ENCODE measurements at places on chromosomes 5 and 9.

GRCh38 chr9:125074976-125075375, 68.4 kb downstream of the SCAI start:
- DNase-seq = no peak

- no peak for DNase-seq
These were observed 3.8 kb downstream of the FAM219A start for GRCh38 chr9:34454571-34455065.

DNA sequence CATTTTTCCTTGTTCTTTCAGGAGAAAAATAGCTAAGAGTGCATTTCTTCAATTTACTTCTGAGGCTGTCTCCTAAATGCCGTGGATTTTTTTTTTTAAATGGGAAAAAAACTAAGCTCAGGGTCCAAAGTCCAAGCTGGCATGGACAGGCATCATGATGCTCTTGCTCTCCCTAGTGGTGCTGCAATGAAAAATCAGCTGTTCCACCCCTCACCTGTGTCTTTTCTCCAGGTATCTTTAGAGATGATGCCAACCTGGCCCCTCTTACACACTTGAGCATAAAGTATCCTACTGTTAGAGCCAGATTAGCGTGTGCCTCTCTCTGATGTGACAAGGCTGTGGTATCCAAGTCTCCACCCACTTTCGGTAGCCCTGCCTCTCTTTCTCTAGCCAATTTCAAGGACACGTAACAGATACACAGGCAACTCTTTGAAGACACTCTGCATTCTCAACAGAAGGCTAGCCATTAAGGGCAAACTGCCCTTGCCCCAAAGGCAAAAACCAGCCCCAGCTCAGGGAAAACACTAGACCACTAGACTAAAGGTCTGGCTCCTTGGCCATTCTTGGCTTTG, 208.8 kb downstream of the SAXO1 start:
- no peak for DNase-seq

- no peak for DNase-seq
These were observed 307.9 kb downstream of the KCTD16 start for GRCh38 chr5:144478565-144478964.

DNA sequence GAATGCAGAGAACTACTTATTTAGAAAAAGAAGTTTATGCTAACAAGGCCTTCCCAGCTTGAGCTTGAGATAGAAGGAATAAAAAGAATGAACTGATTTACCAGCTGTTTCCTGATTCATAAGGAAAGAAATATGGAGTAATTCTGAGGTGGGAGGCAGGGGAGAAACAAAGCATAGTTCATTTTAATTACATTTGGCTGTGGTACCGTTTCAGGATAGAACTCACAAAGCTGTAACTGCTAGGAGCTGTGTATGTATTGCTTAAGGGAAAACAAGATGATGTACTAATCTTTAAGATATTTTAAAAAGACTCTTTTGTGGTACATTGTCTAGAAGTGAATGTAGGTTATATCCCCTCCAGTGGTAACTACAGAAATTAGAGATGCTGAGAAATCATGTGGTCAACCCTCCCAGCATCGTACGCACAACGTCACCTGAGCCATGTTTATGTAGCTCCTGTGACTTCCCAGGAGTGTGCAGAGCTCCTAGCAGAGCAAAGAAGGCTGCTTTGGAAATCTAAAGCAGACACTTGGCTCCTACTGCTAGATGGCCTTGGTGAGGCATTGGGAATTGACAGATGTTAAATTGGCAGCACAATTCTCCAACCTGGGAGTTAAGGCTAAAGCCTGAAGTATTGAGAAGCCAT, 208.3 kb upstream of the VLDLR start:
- no peak for DNase-seq

GRCh38 chr9:17398350-17398749, 180.5 kb upstream of the SH3GL2 start:
- no peak for DNase-seq

- no peak for DNase-seq
These were observed 29.1 kb upstream of the HSPA9 start for GRCh38 chr5:138604176-138604785.

DNA sequence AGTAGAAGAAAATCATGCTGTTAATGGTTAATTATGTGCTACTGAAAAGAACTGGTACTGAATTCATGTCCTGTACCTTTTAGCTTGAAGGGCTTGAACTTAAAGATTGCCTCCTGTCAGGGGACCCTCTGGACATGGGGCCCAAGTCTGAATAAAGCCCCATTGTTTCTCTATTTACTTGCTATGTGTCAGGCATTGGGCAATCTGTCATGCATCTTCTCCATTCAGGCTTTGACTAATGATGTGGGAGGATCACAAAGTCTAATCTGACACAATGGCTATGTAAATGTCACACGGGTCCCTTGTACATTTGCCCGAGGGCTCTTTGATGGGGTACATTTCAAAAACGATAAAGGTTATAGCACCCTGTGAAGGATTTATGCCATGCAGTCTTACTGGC, 64.0 kb upstream of the TUSC1 start:
- DNase-seq = no peak

GRCh38 chr5:37787742-37788141, 52.1 kb downstream of the GDNF start:
- no peak for DNase-seq

- DNase-seq = no peak
These were observed 87.9 kb downstream of the CEMIP2 start for GRCh38 chr9:71680189-71680980.

DNA sequence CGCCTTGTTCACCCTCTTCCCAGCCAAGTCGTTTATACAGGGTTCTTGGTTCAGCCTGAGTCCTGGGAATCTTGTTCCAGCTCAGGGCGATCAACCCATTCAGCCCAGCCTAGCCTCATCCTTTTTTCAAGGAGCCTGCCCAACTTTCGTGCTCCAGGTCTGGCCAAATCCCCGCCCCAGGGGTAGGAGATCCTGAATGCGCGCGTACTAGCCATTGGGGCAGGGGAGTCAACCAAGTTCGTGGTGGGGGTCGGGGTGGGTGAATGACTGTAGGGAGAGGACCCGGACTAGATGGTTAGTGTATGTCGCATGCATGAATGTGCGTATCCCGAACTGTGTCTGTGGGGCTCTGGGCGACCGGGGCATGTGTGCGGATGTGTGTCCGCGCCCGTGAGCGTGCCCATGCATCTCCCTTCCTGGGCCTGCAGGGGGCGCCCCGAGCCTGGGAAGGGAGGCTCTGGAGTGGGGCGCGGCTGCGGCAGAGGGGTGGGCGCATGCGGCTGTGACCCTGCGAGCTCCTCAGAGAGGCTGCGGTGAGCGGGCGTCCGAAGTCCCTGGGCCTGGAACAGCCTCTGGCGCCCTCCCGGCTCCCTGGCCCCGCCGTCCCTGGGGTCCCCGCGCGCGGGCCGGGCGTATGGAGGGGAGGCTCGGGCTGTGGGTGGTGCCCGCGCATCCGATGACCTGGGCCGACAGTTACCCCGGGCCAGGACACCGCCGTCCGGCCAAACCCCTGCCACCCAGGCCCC, 8.7 kb downstream of the CCL21 start:
- DNase-seq = peak; percentile 80

DNA sequence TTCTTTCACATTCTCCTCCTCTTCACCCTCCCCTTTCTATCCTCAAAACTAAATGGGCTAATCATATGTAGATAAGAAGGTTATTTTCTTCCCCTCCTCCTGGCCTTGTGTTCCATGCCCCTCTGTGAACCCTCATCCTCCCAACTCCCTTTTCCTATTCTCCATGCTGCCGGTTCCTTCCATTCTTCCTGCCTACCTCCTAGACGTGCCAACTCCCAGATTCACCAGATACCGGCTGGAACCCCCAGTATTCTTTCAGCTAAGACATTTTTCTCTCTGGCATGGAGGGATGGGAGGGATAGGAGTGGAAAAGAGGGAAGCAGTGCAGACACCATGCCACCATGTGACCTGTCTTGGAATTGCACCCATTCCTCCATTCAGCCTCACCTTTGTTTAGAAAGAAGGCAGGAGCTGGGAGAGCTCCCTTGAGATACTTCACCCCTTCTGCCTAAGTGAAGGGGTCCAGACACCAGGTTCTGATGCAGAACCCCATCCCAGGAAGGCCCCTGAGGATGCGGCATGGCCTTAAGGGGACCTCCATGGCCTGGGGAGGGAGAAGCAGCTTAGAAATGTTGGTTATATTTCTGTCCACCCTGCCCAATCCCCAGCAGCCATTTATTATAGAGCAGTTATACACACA, 4.8 kb downstream of the DNAJB5 start:
- no peak for DNase-seq

- DNase-seq = peak; percentile 86
These were observed 13.8 kb downstream of the EXOSC2 start for GRCh38 chr9:130707225-130707976.

- DNase-seq = peak; percentile 59
These were observed 2.6 kb upstream of the GCNT1 start for GRCh38 chr9:76456202-76456926.

DNA sequence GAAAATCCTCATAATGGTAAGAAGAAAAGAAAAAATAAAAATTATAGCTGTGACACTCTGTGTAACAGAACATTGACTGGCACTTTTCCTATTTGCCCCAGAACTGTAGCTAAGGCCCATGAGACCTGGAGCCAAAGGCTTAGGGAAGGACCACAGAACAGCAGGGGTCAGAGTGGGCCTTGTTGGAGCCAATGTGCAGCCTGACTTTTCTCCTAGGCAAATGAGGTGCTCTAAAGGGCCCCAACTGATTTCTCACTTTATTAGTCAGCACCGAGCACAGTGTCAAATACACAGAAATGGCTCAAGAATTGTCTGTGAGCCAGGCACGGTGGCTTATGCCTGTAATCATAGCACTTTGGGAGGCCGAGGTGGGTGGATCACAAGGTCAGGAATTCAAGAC, 4.0 kb upstream of the MEGF9 start:
- no peak for DNase-seq

DNA sequence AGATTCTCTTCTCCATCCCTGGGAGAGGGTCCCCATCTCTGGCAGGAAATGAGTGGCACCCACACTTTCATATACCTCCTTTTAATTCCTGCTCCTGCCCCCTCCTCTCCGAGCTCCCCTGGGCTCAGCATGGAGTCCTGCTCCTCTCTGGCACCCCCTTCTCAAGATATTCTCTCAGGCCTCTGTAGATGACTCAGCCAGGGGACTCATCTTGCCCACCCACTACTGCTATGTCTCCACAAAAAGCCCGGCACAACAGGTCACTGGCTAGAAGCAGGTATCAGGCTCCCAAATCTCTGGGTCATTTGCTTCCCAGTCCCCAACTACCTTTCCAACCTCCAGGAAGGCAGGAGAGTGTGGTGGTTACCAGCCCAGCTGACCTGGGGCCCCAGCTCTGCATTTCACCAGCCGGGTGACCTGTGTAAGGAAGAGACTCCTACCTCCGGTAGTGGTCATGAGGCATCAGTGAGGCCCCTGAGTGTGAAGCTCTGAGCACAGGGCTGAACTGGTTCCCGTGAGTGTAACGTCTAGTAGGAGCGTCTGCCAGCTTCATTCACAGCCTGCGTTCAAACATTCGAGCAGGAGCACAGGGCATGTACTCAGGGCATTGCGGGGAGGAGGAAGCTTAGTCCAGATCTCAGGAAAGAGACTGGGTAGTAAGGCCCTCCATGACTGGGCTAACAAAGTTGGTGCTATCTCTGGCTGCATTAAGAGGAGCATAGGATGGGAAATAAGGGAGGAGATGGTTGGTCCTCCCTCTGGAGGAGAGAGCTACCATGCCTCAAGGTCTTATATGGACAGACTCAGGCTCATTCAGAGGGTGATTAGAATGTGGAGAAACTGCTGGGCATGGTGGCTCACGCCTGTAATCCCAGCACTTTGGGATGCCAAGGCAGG, 63.7 kb downstream of the LMX1B start:
- no peak for DNase-seq

GRCh38 chr5:126508962-126509279, 85.7 kb downstream of the GRAMD2B start:
- DNase-seq = peak; percentile 35

GRCh38 chr5:162202285-162202880, 134.8 kb downstream of the GABRG2 start:
- DNase-seq = no peak

Data from CD4-positive, alpha-beta T cell treated with Interleukin-6 for 4 hours (primary cell).